ENCODE measurements at places on chromosomes 5 and 9.

DNA sequence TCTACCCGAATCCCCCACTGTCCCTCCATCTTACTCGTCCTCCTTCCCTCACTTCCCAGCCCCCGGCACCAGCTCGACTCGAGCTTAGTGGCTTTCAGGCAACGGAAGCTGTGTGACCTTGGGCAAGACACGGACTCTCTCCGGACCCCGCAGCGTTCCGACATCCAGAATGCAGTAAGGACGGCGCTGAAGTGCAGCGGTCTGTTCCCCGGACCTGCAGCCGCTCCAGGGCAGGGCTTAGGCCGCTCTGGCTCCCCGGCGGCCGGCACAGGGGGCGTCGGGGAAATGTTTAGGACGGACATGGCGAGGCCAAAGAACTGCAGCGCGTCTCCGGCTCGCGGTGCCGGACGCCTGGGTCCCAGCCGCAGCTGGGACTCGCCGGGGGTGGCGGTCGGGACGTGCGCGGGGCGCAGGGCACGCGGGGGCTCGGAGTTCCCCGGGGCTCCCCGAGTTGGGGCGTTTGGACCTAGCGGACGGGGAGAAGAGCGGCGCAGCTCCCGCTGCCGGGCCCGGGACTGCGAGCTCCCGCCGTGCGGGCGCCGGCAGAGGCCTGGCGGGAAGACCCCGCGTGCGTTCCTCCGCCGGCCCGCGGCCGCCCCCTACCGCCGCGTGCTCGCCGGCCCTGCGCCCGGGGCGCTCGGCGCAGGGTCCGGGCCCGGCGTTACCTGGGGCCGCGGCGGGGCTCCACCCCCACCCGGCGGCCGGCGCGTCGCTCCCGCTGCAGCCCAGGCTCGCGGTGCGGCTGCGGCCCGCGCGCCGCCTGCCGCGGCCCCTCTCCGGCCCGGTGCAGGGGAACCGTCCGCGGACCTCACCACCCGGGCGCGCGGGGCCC is 5.6 kb upstream of the RNF44 start:
- DNase-seq: peak; percentile 42

GRCh38 chr5:115465431-115465830 is 79.1 kb downstream of the FEM1C start:
- no peak for DNase-seq

DNA sequence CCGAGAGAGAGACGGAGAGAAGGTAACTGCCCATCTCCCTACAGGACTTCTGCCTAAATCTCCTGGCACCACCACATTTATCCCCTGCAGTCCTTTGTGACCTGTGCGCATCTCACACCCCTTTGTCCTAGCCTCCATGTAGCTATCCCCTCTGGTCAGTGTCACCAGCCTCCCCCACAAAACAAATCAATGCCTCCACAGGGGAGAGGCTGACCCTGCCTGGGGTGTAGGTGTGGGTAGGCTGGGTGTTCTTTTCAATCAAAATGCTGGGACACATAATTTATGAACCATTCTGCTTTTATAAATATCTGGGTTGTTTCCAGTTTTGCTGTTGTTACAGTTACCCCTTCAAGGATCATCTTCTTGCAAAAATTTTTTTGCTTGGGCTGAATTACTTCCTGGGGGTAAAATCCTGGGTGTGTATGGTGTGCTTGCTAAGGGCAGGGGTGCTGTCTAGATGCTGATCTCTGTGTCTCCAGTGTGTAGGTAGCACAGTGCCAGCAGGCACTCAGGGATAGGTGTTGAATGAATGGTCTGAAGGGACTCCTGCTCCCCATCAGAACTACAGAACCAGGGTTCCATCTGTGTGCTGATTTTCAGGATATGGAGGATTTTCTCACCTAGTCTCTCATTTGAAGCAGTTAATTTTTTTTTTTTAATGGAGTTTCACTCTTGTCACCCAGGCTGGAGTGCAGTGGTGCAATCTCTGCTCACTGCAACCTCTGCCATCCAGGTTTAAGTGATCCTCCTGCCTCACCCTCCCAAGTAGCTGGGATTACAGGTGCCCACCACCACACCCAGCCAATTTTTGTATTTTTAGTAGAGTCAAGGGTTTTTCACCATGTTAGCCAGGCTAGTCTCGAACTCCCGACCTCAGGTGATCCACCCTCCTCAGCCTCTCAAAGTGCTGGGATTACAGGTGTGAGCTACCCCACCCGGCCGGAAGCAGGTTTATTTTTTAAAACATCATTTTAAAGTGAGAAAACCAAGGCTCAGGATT is at the start of gene GARIN3:
Gene GARIN3 (minus strand): TSS at position 51 of the 1,000 bp plus-strand sequence. CDS start 96 bp downstream, outside the sequence.
- DNase-seq: no peak

- no peak for DNase-seq
These were observed 533.3 kb upstream of the DMAC1 start for GRCh38 chr9:8332871-8333270.

DNA sequence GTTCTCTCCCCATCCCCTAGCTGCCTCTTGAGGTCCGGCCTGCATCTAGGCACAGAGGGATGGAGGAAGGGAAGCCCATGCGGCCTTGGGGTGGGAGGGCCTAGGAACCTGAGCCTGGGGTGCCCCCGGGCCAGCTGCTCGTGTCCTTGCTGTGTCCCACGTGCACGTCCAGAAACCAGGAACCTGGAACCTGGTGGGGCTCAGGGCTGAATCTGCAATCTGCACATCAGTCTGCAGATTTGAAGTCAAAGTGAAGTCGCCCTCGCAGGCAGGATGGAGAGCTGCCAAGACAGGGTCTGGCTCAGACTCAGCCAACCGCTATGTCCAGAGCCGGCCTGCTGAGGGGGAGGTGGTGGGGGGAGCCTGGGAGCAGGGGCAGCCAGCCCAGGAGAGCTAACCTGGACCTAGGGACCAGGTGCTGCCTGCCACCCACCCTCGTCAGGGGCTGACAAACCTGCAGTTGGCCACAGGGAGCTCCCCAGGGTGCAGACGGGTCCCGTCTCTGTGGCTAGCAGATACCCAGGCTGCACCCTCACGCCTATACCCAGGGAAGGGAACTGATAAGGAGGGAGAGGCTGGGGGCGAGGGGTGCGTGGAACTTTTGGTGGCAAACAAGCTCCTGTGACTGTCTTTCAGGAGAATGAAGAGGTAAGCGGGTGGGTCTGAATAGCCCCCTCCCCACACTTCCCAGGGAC is 103.5 kb upstream of the SIMC1 start:
- no peak for DNase-seq

DNA sequence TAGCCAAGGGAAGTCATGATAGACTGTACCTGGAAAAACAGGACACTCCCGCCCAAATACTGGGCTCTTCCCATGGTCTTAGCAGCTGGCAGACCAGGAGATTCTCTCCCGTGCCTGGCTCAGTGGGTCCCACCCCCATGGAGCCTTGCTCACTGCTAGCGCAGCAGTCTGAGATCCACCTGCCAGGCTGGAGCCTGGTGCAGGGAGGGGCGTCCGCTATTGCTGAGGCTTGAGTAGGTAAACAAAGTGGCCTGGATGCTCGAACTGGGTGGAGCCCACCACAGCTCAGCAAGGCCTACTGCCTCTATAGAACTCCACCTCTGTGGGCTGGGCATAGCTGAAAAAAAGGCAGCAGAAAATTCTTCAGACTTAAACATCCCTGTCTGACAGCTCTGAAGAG is 10.1 kb upstream of the THG1L start:
- no peak for DNase-seq

- no peak for DNase-seq
These were observed 62.9 kb upstream of the PTGER4 start for GRCh38 chr5:40616781-40617180.

DNA sequence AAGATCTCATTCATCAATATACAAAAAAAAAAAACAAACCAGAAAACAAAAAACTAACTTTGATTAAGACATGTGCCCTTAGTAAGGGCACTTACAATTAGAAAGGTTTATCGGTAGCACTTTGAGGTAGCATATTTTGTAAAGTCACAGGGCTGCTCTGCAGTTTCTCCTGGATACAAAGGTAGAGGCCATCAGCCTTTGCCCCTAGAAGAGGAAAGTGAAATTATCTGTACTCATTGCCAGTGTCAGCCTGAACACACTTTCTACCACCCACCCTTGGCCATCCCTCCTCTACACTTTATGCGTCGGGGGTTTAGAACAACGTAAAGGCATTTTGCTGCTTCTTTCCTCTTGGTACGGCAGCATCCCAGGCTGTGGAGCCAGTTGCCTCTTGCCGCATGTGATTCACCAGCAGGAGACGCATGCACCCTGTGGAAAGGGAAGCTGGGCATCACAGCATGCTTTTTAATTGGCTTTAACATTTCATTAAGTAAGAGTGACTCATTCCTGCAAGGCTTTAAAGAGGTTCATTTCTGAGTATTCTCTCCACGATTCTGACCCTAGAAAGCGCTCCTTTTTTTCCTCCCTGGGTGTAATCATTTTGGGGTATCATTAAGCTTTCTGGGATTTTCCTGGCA is 84.6 kb downstream of the CEMIP2 start:
- no peak for DNase-seq

- DNase-seq: no peak
These were observed 892.9 kb downstream of the NR2F1-AS1 start for GRCh38 chr5:92687821-92688722.

DNA sequence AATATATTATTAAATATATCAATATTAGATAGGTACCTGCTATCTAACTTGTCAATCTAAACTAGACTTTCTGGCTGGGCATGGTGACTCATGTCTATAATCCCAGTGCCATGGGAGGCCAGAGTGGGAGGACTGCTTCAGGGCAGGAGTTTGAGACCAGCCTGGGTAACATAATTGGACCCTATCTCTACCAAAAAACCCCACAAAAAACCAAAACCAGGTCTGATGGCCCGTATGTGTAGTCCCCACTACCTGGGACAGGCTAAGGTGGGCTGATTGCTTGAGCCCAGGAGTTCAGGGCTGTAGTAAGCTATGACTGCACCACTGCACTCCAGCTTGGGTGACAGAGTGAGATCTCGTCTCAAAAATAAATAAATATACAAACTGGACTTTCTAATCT is 55.0 kb downstream of the PJA2 start:
- peak; percentile 5 for DNase-seq

- DNase-seq: no peak
These were observed 379.3 kb downstream of the PLK2 start for GRCh38 chr5:58080573-58080972.

DNA sequence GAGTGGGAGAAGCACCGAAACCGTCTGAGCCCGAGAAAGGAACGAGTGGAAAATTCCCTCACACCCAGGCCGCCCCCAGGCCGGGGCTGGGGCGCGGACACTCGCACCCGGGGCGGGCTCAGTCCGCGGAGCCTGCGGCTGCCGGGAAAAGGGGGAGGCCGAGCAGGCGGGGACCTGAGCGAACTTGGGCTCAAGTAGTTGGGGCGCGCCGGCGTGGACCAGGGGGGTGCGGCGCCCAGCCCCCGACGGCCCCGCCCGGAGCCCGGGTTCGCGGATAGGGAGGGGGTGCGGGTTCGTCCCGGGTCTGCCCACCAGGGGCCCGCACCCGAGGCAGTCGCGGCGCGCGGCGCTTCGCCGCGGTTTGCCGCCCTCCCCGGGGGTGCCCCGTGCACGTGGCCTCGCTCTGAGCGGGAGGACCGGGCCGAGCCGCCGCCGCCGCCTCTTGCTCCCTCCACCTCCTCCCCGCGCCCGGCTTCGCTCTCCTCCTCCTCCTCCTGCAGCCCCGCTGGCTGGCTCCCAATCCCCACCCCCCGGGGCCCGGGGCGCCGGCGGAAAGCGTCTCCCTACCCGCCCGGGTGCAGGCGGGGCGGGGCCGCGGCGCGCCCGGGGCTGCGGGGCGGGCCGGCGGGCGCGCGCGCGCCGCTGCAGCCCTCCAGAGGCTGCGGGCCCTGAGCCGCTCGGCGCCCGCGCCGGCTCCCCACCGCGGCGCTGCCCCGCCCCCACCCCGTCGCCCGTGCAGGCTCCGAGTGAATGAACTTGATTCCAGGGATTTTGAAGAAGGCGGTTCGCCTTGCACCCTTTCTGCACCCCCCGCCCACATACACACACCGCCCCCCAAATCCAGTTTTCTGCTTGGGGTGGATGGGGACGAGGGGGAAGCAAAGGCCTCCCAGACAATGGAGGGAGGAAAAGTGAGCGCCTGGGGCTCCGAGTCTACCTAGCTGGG is 1.3 kb upstream of the NFIB start:
- peak; percentile 28 for DNase-seq

DNA sequence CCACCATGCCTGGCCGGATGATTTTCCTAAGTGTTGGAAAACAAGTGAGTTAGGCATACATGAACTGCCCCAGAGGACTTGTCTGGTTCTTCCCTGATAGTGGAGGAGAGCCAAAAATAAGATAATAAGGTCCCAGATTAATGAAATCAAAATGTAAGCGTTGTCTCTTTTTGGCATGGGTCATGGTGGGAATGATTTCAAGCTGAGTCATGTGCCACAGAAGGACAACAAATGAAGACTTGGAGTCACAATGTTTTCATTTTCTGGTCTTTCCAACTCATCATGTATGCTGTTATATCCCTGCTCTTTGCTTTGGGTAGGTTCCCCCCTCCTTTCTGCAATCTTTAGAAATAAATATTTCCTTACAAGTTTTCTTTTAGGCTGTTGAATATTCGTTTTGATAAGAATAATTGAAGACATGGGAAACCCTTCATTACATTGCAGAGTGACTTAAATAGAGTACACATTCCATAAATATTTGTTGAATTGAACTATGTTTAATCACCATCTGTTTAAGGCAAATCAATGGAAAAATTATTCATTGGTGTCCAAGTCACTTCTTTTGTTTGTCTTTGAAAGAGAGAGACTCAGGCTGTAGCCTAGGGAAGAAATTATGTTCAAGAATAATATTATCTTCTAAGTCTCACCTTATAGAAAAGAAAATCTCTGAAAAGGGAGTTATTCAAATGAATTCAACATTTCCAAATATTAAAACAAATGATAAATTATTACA is 196.3 kb downstream of the CSNK1G3 start:
- no peak for DNase-seq

DNA sequence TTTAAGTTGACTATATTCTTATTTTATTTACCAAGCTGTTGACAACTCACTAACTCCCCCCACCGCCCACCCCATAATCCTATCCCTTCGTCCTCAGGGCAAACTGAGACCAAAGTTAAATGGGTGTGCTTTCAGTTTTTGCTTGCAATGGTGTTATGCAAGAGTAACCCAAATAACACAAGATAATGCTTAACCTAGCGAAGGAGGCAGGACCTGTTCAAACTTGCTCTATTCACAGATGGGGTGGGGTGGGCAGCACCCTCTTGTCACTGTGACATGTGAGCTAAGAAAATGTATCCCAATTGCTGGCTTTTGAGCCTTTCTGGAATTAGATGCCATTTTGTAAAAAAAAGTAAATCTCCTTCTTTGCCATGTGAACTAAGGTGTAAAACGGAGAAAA is 40.4 kb downstream of the GLIS3 start:
- DNase-seq: no peak

DNA sequence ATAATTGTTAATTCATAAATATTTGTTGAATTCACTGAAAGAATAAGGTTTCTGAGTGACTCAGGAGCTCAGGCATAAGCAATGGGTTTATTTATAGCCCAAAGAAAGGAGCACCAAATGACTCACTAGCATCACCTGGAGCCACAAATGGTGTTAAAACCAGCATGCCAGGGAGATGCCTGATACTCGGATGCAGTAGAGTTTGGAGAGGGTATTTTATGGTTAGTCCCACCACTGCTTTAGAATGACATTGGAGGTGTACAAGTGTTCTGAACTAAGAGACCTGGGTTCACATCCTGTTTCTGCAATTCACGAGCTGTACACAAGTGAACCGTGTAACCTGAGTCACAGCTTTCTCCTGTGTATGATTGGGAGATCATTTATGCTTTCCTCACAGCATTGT is 25.2 kb downstream of the CCL28 start:
- no peak for DNase-seq

Data from stimulated activated CD4-positive, alpha-beta T cell treated with anti-CD3 and anti-CD28 coated beads, Interleukin-2, amount 100 ng/mL, for 24 hours (primary cell).